Activated CD8-positive, alpha-beta memory T cell treated with anti-CD3 and anti-CD28 coated beads for 48 hours (primary cell): ENCODE measurements at places on chromosomes 7 and 10.

- DNase-seq = no peak
Measured at GRCh38 chr10:86749854-86750253, 6.6 kb upstream of the BMPR1A start.

GRCh38 chr10:49076319-49076718 lies 39.0 kb downstream of the VSTM4 start:
- no peak for DNase-seq

DNA sequence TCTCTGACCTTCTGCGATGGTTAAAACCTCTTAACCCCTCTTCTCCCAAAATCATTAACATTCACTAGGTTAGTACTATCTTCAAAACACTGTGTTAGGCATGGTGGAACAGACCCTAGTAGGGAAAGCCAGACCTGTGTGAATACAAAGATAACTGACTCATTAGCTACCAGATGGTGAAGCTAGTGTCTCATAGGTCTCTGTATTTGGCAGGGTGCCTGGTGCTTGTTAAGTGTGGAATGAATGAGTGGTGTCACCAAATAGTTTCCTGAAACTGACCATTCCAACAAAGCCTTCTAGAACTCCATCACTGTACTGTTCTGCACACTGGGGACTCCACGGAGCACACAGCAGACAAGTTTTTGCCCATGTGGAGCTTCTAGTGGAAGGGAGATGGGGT lies 27.7 kb upstream of the TM9SF3 start:
- no peak for DNase-seq

DNA sequence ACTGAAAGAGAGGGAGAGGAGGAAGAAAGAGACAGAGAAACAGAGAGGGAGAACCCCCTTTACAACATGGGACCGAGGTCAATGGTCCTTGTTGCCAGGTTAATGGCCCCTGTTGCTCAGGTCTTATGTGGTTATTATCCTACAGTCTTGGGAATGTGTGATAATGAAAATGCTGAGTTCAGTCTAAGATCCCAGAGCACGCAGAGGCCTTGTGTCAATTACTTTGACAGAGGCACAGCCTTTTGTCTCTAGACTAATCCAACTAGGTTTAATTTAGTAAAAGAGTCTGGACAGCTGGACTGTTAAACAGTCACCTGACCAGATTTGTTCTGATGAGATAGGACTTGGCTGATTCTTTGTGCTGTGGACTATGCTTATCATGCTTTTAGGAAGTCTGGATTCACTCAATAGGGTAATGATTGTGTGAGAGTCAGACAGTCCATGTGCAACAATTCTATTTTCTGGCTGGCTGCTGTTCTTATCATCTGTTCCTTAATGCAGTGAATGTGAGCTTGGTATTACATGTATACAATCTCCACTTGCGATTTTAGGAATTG lies 157.4 kb upstream of the MAGI2 start:
- no peak for DNase-seq

DNA sequence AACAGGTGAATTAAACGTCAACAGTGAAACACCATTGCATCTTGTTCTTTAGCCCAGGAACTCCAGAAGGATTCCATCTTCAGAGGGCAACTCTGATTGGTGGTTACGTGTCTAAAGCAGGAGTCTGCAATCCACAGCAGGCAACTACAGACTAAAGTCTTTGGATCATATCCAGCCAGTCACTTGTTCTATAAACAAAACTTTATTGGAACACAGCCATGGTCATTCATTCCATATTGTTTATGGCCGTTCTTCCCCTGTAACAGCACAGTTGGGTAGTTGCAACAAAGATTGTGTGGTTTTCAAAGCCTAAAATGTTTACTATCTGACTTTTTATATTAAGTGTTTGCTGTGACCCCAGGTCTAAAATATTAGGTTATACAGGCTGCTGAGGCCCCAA lies 94.7 kb upstream of the IMMP2L start:
- no peak for DNase-seq

- DNase-seq = no peak
Measured at GRCh38 chr7:12926206-12926605, 238.8 kb downstream of the ARL4A start.

DNA sequence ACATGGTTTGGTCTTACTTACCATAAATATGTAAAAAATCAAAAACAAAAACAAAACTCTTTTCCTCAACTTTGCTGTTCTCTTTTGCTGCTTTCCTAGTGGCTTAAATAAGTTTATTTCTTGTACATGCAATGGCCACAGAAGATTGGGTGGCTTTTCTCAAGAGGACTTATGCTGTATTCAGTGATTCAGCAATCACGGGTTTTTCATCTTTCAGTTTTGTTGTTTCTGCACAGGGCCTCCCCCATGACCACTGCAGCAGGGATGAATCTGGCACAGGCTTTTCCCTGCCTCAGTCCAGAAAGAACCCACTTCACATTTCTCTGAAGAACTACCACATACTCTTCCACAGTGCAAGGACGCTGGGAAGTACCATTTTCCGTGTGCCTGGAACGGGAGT lies 355.0 kb downstream of the RNLS start:
- no peak for DNase-seq

DNA sequence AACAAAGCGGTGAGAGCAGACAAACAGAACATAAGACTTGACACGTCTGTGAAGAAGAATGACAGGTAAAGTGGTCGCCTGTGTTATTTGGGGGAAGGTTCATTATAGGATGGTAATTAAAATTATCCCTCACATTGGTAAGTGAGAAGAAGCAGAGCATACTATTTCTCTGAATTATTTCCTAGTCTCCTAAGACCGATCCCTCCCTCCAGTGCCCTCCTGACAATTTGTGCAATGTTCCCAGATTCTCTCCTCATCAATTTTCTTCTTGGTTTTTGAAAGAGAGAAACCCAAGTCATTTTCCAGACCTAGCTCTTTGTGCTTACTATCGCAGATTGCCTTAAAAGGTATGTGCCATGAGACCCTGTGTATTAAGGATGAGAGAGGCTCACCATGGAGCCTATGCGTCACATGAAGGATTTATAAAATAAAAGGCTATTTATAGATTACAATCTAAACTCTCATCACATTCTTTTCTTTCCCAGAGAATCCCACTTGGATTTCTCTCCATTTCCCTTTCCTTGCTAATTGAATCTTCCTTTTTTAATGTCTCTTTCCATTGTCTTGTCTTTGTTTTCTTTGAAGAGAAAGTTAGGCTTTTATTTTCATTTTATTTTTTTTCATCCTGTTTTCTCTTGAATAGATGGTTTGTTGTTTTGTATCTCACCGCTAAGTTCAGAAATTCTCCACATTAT lies 112.0 kb downstream of the PPP1R3A start:
- no peak for DNase-seq

- DNase-seq = no peak
Measured at GRCh38 chr7:129933627-129934026, 19.1 kb downstream of the UBE2H start.

DNA sequence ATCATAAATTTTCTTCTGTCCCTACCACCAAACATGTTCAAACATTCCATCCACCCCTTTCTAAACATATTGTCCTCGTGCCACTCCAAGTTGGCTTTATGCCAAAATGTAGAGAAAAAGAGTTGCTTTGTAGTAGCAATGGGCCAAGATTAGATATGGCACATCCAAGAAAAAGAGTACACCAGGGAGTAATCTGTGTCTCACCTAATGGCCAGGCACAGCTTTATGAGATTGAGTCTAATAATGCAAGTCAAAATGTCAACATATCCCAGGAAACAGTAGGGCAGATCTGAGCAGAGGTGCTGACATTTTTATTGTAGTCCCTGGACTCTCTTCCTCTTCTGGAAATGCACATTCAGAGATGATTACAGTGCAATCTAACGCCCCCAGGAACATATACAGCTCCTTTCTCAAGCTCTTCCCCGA lies 5.7 kb upstream of the OR6V1 start:
- DNase-seq = no peak

- no peak for DNase-seq
Measured at GRCh38 chr7:110975486-110975885, 115.4 kb upstream of the LRRN3 start.

DNA sequence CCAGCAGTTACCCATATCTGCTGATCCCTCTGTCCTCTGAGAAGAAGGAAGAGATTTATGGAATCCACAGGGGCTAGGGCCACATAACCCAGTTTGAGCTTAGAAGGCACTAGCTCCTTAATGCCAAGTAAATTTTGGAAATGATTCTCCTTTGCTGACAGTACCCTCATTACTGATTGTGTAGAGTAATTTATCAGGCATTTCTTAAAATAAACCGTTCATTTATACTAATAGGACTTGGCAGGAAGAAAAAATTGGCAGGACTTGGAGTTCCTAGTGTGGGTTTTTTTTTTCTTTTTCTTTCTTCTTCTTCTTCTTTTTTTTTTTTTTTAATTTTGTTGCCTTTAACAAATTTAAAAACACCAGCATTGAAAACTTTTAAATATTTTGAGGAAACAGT lies 645.7 kb downstream of the SUGCT start:
- no peak for DNase-seq

- DNase-seq = no peak
Measured at GRCh38 chr7:137836113-137836509, 10.7 kb downstream of the DGKI start.

- no peak for DNase-seq
Measured at GRCh38 chr7:30446266-30446665, 32.3 kb downstream of the NOD1 start.

GRCh38 chr10:123480344-123480743 lies 185.8 kb upstream of the GPR26 start:
- no peak for DNase-seq
